ENCODE measurements at places on chromosomes 16 and 17.

DNA sequence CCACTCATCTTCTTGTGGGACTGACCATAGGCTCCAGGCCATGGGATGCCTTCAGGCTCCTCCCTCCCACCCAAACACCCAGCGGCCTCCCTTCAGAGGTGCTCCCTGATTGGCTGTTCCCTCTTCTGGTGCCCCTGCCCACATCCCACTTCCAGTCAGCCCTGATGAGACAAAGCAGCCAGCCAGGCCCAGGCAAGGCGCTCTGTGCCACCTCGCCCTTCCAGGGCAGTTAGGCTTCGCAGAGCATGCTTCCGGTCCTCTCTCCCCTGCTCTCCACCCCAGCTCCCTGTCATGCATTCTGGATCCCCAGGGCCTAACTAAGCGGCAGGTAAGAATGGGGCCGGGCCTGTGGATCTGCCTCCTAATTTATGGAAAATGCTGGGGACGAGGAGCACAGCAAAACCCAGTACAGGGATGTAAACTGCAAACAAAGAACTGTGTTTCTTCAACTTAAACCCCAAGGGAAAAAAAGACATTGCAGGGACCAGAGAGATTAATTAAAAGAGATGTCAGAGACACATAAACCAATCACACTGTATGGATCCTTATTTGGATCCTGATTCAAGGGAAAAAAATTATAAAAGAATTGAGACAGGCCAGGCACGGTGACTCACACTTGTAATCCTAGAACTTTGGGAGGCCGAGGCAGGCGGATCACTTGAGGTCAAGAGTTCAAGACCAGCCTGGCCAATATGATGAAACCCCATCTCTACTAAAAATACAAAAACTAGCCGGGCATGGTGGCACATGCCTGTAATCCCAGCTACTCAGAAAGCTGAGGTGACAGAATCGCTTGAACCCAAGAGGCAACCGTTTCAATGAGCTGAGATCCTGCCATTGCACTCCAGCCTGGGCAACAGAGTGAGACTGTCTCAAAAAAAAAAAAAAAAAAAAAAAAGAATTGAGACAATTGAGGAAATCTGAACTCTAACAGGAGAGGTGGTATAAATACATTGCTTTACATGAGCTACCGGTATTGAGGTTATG is 26.0 kb downstream of the ZDHHC7 start:
- no peak for DNase-seq

DNA sequence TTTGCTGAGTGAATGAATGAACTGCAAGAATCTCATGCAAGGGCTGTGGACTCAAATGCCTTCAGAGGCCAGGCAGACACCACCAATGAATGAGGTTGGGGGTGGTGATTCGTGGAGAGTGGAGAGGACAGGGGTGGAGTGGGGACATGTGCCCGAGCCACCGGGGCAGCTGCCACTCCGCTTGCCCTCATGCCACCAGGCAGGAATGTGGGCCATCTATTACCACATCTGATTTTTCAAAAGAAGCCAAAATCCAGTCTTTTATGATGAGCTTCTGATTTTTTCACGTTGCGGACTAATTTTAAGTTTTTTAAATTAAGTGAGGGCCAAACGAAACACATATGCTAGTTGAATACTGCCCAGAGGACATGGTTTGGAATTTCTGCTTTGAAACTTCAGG is 67.1 kb upstream of the SMURF2 start:
- no peak for DNase-seq

GRCh38 chr16:67395105-67395457 is 1.8 kb upstream of the TPPP3 start:
- DNase-seq: no peak

- DNase-seq: no peak
These were observed 11.8 kb downstream of the LASP1 start for GRCh38 chr17:38881600-38882191.

- DNase-seq: no peak
These were observed 269.5 kb downstream of the STX8 start for GRCh38 chr17:9306086-9306485.

GRCh38 chr16:84052071-84052622 is 9.6 kb upstream of the SLC38A8 start:
- no peak for DNase-seq

Data from breast epithelium (tissue), 4 donors.